Spinal cord (tissue), 10 donors: ENCODE measurements at places on chromosomes 6 and 20.

GRCh38 chr20:37233548-37234253, 27.9 kb downstream of the GHRH start:
- DNase-seq: no peak

DNA sequence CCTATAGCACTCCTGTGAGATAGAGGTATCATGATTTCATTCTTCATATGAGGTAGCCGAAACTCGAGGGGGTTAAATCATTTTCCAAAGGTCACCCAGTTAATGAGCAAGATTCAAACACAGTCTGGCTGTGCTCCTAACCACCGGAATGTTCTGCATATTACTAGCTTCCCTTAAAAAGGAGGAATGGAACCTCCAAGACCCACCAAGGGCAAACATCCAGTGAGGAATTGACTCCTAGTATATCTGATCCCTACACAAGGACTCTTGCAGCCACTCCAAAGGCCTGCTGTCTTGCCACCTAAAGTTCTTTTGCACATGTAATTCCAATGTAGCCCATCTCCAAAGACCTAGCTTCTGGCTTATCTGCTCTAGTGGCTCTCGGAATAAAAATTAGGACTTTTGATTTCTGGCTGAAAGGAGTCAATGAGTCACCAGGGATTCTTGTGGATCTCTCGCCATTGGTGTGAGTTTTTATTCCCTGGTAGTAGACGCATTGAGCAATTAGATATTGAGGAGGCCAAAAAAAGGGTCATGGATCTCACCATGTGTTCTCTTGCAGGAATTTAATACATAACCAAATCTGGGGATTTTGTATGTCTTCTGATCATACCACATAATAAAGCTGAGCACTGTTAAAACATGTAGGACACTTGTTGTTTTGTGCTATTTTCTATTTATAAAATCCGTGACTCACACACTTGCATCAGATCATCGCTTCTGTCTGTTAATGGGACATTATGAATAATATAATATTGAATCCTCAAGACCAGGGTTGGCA, 9.1 kb downstream of the BCAS1 start:
- no peak for DNase-seq

- no peak for DNase-seq
Measured at GRCh38 chr6:56668158-56668557, 25.5 kb upstream of the DST start.

DNA sequence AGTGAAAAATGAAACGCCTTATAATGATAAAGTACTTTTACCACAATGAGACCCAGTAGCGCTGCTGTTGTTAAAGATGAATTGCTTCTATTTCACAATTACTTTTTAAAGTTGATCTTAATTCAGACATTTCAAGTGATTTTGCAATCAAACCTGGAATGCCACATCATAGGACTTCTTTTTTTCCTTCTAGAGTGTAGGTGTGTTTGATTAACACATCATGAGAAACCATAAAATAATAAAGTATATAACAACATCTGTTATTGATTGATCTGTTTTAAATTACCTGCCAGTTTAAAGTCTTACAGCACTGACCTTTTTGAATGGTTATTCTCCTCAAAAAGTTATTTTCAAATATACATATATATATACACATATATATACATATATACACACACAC, 38.6 kb downstream of the HEBP2 start:
- DNase-seq: no peak

- DNase-seq: no peak
Measured at GRCh38 chr20:10883166-10883565, 209.4 kb upstream of the JAG1 start.

GRCh38 chr20:24868959-24869358, 80.1 kb upstream of the CST7 start:
- DNase-seq: no peak

GRCh38 chr6:155123520-155123919, 128.4 kb downstream of the TIAM2 start:
- DNase-seq: no peak

- DNase-seq: no peak
Measured at GRCh38 chr6:39051399-39052122, 3.0 kb downstream of the GLP1R start.

GRCh38 chr6:159092631-159093030, 47.8 kb upstream of the TAGAP start:
- no peak for DNase-seq

DNA sequence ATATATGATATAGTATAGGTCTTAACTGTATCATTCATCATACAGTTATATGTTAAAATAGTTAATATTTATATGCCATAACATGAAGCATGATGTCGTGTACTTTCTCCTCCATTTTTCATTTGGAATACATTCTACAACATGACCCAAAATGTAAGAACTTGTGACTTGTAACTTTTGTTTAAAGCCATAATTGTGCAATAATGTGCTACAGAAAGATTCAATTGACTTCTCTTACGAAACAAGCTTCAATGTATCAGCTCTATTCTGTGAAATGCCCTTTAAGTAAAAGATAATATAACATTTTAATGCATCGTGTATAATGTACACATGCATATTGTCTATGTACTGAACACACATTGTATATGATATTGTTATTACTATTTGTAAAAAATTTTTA, 76.7 kb upstream of the FABP7 start:
- DNase-seq: no peak

GRCh38 chr6:91485047-91485446, 898.2 kb upstream of the MAP3K7 start:
- no peak for DNase-seq

DNA sequence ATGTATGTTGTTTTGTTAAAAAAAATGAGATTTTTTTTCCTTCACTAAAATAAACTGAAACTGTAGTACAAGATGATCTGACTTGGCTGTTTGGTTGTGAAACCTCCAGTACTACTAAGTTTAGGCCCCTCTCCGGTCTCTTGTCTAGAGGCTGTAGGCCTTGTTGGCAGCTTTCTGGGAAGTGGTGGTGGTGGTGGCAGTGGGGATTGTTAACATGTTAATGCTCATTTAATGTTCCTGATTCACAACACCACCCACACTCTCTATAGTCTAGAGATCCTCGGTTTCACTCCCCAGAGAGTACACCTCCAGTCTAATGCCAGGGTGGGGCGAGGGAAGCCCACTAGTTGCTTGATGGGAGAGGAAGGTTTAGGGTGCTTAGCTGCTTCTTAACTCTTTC, 24.1 kb downstream of the STK4 start:
- DNase-seq: no peak

DNA sequence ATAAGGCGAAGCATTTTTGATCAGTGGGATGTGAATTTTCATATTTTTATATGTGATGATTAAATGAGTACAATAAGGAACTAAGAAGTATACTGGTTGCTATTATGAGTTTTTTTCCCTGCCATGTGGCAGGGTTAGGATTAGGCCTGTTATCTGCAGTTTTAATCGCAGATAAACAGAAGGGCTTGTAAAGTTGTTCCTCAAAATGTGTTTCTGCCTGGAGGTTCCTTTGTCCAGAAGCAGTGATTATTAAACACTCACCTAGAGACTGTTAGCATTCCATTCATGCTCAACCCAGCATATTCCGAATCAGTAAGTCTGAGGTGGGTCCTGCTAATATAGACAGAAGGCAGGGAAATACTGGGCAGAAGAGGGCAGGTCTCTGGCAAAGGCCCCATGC, 316.0 kb downstream of the CLIC5 start:
- DNase-seq: no peak

DNA sequence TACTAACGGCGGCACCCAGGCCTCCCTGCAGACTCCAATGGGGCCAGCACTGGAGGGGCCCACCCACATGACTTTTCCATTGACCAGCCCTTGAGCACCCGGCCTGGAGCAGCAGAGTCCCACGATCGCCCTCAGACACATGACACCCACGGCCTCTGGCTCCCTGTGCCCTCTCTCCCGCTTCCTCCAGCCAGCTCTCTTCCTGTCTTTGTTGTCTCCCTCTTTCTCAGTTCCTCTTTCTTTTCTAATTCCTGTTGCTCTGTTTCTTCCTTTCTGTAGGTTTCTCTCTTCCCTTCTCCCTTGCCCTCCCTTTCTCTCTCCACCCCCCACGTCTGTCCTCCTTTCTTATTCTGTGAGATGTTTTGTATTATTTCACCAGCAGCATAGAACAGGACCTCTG, 26.1 kb upstream of the FANCE start:
- DNase-seq: no peak

DNA sequence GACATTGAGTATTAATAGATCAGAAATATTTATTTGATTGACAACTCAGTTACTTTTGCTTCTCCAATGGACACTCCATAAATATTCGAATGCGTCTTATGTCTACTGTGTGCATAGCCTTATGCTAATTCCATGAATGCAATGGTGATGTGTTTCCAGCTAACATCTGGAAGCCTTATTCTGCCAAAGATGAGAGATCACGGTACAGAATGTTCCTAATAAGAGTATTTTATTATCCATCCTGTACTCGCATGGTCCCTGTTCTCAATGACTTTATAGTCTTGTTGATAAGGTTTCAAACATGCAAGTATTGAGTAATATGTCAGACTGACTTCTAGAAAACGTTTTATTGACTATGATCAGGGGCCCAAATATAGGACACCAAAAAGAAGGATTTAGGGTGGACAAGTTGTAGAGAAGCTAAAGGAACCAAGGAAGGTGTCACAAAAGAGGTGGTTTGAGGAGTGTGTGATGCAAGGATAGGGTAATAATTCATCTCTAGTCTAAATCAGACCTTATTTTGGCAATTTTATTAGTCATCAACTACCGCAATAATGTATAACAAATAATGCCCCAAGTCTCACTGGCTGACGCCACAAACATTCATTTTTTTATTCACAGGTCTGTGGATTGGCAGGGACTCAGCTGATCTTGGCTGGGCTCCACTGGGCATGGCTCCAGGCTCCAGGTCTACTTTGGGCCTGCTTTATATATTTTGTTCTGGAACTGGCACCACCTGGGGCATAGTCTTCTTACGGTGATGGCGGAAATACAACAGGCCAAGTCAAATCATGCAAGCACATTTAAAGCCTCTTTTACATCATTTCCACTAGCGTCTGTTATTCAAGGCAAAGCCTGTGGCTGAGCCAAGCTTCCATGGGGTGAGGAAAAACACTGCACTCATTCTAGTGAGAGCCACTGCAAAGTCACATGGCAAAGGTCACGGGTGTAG, 24.5 kb upstream of the CD83 start:
- DNase-seq: peak; percentile 16

DNA sequence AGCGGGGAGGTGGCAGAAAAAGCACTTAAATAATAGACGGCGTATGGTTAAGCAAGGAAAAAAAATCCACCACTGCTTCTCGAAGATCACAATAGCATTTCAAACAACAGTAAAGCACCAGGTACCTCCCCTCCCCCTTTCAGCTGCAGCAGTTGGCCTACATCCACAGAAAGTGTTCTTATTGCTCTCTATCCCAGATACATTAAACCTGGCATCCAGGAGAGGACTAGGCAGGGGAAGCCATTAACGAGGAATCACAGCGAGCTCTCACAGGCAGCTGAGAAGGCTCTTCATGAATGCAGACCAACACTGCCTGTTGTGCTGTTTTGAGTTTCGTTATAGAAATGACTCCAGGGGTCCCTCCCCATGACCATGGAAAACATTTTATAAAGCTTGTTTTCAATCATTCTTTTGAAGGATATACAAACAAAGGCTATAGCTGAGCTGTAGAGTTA, 11.8 kb downstream of the FYN start:
- peak; percentile 58 for DNase-seq

GRCh38 chr6:92024110-92024509, 1395.2 kb downstream of the EPHA7 start:
- DNase-seq: no peak

DNA sequence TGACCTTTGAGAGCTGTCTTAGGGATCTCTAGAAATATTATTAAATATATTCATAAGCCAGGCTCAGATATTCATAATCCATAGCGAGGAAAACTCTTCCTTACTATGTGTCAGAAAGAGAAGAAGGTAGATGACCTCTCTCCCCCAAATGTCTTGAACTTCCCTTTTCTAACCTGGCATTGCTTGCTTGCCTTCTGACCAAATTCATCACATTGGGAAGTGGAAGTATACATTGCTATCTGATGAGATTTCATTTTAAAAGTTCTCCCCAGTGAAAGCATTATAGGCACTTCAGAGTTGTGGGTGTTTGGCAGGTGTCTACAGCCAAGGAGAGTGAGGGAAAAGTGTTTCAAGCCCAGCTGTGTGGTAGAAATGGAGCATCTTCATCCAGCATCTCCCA, 197.3 kb downstream of the ZFAND3 start:
- DNase-seq: no peak

DNA sequence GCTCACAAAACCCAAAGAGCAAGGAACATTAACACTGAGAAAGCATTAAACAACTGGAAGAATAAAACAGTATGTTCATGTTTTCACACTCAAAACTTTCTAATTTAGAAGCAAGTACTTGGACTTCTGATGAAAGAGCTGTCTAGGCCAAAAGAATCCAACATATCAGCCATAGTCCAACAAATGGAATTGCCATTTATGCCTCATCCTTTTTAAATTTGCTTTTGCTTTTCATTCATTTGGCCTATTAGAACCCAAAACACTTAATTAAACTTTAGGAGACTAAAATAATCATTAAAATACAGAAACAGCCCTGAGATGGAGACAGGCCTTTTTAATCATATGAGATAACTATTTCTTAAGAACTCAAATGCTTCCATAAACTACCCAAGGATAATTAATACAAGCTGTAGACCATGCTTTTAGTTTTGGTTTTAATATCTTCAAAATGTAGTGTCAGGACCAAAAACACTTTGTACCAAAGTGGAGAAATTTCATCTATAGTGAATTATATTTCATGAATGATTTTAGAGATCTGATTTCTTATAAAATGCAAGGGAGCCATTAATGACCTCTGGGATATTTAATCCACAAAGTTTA, 166.5 kb downstream of the KIF6 start:
- no peak for DNase-seq

- DNase-seq: no peak
Measured at GRCh38 chr20:33165416-33166055, 2.4 kb upstream of the BPIFA2 start.

- DNase-seq: no peak
Measured at GRCh38 chr6:126738146-126738545, 380.3 kb upstream of the RSPO3 start.

- no peak for DNase-seq
Measured at GRCh38 chr6:26312096-26312463, 52.9 kb upstream of the BTN3A2 start.

- DNase-seq: no peak
Measured at GRCh38 chr20:33450867-33451266, 7.3 kb upstream of the SNTA1 start.

GRCh38 chr6:11637266-11637665, 99.7 kb downstream of the TMEM170B start:
- no peak for DNase-seq

DNA sequence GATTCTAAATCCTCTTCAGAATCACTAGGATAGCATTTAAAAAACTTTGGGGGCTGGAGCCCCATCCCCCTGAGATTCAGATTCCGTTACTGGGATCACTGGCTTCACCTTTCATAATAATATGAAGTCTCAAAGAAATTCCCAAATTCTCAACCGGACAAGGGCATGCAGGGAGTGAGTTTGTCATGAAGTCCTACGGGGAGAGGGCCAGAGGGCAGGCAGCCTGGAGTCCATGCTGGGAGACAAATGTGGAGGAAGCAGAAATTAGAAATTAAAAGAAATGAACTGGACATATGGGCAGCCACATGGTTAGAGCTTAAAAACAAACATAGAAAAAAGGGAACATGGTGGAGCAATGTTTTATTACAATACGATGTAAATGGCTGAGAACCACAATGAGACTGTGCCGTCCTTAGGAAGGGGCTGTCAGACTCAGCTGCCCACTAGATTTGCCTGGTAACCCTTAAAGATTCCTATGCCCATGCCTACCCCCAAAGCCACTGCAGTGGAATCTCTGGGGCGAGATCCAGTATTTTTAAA, 142.6 kb downstream of the CEBPB start:
- no peak for DNase-seq
